ENCODE measurements at places on chromosomes 4 and X.

DNA sequence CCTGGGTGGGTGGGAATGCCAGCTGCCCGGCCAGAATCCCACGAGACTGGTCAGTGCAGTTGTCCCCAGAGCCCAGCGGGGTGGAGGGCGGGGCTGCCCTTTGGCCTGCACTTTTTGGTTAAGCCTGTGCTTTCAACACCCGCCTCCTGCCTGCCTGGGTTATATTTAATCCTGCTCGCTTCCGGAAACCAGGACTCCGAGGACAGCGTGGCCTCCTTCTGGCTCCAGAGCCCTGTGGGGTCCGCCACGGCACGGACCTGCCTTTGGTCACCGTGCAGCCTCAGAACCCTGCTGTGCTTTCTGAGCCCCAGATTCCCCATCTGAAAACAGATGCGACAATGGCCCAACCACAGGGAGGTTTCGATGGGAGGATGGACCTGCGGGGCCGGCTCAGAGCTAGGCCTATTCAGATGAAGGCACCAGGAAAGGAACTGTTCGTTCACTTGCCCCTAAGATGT lies 29.4 kb upstream of the KIAA0232 start:
- no peak overlapping the region for H3K27ac ChIP-seq
- H3K4me3 ChIP-seq: no peak overlapping the region
- no peaks in the 10 kb centered on the region for H3K27me3 ChIP-seq
- peaks cover 24% of the 10 kb centered on the region for H3K4me1 ChIP-seq
- peaks cover 4% of the 10 kb centered on the region for H3K36me3 ChIP-seq

- H3K27me3 ChIP-seq: no peaks in the 10 kb centered on the region
- H3K27ac ChIP-seq: no peak overlapping the region
- H3K4me1 ChIP-seq: peaks cover 7% of the 10 kb centered on the region
- H3K4me3 ChIP-seq: no peak overlapping the region
- peaks cover 26% of the 10 kb centered on the region for H3K36me3 ChIP-seq
Observed at GRCh38 chrX:103687073-103687695, 685 bp upstream of the MORF4L2 start.

- peaks cover 24% of the 10 kb centered on the region for H3K27me3 ChIP-seq
- H3K36me3 ChIP-seq: peaks cover 10% of the 10 kb centered on the region
- no peak overlapping the region for H3K27ac ChIP-seq
- H3K4me1 ChIP-seq: peaks cover 19% of the 10 kb centered on the region
- no peak for DNase-seq
- H3K4me3 ChIP-seq: no peak overlapping the region
Observed at GRCh38 chr4:55633903-55634302, 2.2 kb downstream of the NMU start.

DNA sequence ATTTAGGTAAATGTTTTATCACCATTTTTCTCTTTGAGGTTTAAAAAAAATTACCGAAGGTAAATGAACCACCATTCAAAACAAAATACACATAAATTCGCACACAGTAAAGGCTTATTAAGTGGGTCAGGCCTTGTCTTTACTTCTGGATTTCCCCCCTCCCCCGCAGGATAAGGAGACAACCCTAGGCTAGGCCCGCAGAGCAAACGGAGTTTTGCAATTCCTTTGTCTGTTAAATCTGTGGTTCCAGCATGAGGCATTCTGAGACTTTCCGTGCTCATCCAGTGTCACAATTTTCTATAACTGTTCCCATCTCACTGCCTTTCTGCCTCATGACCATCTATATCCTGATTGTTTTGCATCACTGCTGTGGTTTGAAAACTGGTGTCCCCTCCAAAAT lies 307.4 kb downstream of the DCHS2 start:
- H3K4me3 ChIP-seq: no peak overlapping the region
- no peaks in the 10 kb centered on the region for H3K36me3 ChIP-seq
- H3K27ac ChIP-seq: no peak overlapping the region
- no peaks in the 10 kb centered on the region for H3K4me1 ChIP-seq

DNA sequence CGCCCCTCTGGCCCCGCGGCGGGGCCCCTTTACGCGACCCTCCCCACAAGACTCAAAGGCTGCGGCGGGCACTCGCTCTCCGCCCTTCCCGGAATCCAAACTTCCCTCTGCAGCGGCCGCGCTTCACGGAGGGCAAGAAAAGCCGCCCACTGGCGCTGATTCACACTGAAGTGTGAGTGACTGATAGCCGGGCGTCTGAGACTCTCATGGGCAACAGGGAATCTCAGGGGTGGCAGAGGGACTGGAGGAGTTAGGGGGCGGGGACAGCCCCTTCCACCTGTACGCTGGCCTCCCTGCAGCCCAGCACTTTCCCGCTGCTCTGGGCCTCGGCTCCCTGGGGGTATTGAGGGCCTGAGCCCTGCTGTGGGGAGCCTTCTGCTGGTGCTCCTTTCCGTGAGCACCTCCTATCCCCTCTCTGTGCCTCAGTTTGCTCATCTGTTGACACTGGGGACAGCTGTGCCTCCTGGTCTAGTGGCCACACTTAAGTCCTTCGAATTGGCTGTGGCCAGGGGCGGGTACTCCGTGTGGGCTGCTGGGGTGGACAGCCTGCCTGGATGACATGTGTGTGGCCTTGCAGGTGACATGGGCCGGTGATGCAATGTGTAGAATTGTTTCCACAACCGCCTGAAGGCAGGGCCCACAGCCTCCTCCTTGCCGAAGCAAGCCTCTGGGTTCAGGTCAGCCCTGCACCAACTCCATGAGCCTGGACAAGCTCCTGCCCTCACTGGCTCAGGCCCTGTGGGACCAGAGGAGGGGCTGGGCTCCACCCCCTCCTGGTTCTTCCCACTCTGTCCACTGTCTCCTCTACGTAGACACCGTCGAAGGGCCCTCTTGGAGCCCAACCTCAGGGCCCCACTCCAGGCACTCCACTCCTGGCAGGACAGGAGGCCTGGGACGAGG lies 951 bp downstream of the SH3BP2 start:
- H3K27ac ChIP-seq: peak overlapping the region; percentile 33
- H3K27me3 ChIP-seq: no peaks in the 10 kb centered on the region
- peak overlapping the region; percentile 58 for H3K4me3 ChIP-seq
- peaks cover 14% of the 10 kb centered on the region for H3K36me3 ChIP-seq

- H3K36me3 ChIP-seq: no peaks in the 10 kb centered on the region
- DNase-seq: no peak
- peaks cover 8% of the 10 kb centered on the region for H3K27me3 ChIP-seq
- no peak overlapping the region for H3K27ac ChIP-seq
- no peaks in the 10 kb centered on the region for H3K4me1 ChIP-seq
- H3K4me3 ChIP-seq: no peak overlapping the region
Observed at GRCh38 chr4:14862891-14863290, 139.4 kb upstream of the CPEB2 start.

DNA sequence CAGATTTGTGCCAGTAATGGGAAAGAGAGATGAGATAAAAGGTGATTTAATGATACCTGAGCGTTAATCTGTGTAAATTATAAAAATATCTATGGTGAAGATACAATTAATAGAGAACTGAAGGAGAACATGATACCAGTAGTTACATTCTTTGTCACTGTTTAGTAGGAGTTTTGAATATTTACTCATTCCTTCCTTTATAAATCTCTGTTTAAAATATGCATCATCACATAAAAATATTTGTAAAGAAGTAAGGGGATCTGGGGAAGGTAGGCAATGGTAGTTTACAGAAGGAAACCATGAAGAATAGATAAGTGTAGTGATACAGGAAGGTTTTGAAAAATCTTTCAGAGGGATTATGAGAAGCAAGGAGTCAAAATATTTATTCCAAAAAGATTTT lies 190.6 kb upstream of the PCDH18 start:
- no peak for DNase-seq
- no peak overlapping the region for H3K4me3 ChIP-seq
- no peaks in the 10 kb centered on the region for H3K36me3 ChIP-seq
- no peak overlapping the region for H3K27ac ChIP-seq

DNA sequence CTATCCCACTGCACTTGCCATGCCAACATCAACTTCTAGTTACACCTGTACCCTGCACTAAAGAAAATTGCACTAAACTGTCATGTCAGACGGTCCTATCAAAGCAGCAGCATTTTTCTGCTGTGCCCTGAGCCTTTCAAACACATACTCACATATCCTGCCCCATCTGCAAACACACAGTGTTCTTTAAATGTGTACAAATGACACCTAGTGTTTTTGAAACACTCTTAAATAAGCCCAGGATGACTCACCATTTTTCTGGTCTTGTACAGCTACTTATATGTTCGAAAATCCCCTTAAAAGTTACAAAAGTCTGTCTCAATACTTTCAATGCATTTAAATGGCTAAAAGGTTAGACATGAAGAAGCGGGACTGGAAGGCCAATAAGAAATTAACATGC lies 346.7 kb upstream of the PPARGC1A start:
- H3K27me3 ChIP-seq: peaks cover 8% of the 10 kb centered on the region
- H3K27ac ChIP-seq: no peak overlapping the region
- H3K36me3 ChIP-seq: no peaks in the 10 kb centered on the region
- H3K4me1 ChIP-seq: peaks cover 7% of the 10 kb centered on the region
- no peak for DNase-seq
- no peak overlapping the region for H3K4me3 ChIP-seq

GRCh38 chr4:23373261-23373660 lies 516.6 kb downstream of the PPARGC1A start:
- peak overlapping the region; percentile 43 for H3K4me3 ChIP-seq
- H3K4me1 ChIP-seq: peaks cover 34% of the 10 kb centered on the region
- H3K36me3 ChIP-seq: no peaks in the 10 kb centered on the region

DNA sequence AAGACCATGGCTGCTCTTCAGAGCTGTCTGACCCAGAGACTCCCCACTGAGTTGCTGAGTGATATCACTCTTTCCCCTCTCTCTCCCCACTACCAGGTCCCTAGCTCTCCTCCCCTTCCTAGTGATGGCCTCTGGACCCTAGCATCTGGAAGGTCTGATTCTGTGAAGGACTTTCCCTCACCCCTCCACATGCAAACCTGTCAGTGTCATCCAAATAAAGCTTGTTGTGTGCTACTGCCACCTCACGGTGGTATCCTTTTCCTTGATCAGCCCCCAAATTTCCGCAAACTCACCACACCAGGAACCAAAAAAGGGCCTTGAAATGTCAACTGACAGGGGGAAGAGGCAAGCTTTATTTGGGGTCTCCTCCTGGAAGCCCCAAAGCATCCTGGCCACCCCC lies 500.2 kb downstream of the IDS start:
- no peak for DNase-seq
- H3K27me3 ChIP-seq: no peaks in the 10 kb centered on the region
- no peaks in the 10 kb centered on the region for H3K36me3 ChIP-seq
- no peak overlapping the region for H3K27ac ChIP-seq
- H3K4me1 ChIP-seq: no peaks in the 10 kb centered on the region
- no peak overlapping the region for H3K4me3 ChIP-seq

- no peaks in the 10 kb centered on the region for H3K36me3 ChIP-seq
- no peak overlapping the region for H3K4me3 ChIP-seq
- no peaks in the 10 kb centered on the region for H3K27me3 ChIP-seq
- H3K4me1 ChIP-seq: peaks cover 16% of the 10 kb centered on the region
Observed at GRCh38 chrX:69024931-69025330, 140.3 kb downstream of the PJA1 start.

GRCh38 chr4:123014038-123014437 lies 91.6 kb upstream of the NUDT6 start:
- H3K27me3 ChIP-seq: no peaks in the 10 kb centered on the region
- no peak overlapping the region for H3K27ac ChIP-seq
- no peak overlapping the region for H3K4me3 ChIP-seq
- H3K36me3 ChIP-seq: no peaks in the 10 kb centered on the region
- no peak for DNase-seq
- no peaks in the 10 kb centered on the region for H3K4me1 ChIP-seq

DNA sequence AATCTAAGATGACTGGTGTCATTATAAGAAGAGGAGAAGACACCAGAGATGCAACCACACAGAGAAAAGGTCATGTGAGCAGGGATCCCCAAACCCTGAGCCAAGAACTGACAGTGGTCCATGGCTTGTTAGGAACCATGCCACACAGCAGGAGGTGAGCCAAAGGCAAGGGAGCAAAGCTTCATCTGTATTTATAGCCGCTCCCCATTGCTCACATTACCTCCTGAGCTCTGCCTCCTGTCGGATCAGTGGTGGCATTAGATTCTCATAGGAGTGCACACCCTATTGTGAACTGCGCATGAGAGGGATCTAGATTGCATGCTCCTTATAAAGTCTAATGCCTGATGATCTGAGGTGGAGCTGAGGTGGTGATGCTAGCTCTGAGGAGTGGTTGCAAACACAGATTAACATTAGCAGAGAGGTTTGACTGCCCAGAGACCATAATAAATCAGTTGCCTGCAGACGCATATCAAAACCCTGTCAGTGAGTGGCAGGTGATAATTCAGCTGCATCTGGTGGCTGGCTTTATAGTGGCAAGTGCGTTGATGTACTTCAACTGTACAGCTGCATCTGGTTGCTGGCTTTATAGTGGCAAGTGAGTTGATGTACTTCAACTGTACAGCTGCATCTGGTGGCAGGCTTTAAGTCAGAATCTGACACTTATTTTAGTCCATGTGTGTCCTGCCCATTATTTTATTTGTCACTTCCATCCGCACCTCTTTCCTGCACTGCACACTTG lies 19.8 kb upstream of the CXCL2 start:
- DNase-seq: no peak
- peak overlapping the region; percentile 97 for H3K27ac ChIP-seq
- H3K27me3 ChIP-seq: no peaks in the 10 kb centered on the region

DNA sequence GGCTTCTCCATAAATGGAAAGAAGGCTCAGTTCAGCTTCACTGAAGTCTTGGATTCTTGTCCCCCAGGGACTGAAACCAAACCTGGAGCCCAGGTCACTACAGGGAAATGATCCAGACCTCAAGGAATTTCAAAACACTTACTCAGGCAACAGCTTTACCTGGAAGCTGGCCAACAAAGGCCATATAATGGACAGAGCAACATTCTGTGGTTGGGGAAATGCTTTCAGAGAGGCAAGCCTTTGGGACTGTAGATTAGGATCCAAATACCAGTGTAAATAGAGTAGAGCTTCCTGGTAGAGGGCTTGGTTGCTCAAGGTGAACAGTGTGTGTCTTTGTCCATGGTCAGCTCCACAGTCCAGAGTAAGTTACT lies 57.0 kb upstream of the PROM1 start:
- H3K27ac ChIP-seq: peak overlapping the region; percentile 88
- no peaks in the 10 kb centered on the region for H3K27me3 ChIP-seq
- H3K4me3 ChIP-seq: no peak overlapping the region
- peaks cover 28% of the 10 kb centered on the region for H3K4me1 ChIP-seq

DNA sequence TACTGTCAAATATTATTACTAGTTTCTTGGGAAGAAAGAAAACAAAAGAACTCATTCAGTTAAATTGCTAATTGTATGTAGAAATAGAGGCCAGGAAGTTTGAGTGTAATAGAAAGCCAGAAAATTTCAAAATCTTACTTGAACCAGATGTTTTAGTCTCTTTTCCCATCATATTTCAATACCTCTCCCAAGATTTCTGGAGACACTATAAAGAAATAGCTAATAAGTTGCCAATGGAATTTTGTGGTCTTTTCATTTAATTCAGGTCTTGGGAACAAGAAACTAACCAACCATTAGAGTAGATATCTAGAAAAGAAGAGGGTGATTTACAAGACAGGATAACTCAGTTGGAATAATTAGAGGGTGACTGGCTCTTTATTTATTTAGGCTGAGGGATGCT lies 112.2 kb downstream of the AGTR2 start:
- H3K27ac ChIP-seq: no peak overlapping the region
- H3K4me3 ChIP-seq: no peak overlapping the region
- peaks cover 45% of the 10 kb centered on the region for H3K4me1 ChIP-seq
- H3K36me3 ChIP-seq: peaks cover 12% of the 10 kb centered on the region
- no peaks in the 10 kb centered on the region for H3K27me3 ChIP-seq
